Head of caudate nucleus (tissue), 42 donors: ENCODE measurements at places on chromosomes 4 and X.

GRCh38 chrX:77493677-77494553, 46.7 kb downstream of the FGF16 start:
- DNase-seq, result no peak

DNA sequence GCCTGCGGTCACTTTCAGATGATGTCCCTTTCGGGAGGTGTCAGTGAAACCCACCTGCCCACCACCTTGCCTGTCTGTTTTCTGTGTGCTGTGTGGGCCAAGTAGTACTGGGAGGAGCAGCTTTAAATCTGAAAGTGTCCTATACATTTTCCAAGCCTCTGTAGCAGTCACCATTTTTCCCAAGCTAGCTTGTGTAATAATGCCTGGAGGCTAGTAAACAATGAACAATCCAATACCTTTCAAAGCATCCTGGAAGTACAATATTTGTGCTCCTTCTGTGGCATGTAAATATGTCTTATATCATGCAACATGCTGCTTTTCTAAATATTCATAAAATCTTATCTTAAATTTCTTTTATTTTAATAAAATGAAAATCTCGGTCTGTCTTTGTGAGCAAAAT, 111.6 kb upstream of the C1GALT1C1 start:
- DNase-seq, result no peak

- DNase-seq, result no peak
These were observed 49.0 kb downstream of the CD99L2 start for GRCh38 chrX:150849486-150849885.

GRCh38 chr4:29199025-29199424, 1521.1 kb upstream of the PCDH7 start:
- DNase-seq, result no peak

- no peak for DNase-seq
These were observed 71.3 kb downstream of the PRPS1 start for GRCh38 chrX:107699616-107700015.

- no peak for DNase-seq
These were observed 587.7 kb downstream of the GLUD2 start for GRCh38 chrX:121635141-121635540.

- DNase-seq, result no peak
These were observed 15.8 kb downstream of the DCUN1D4 start for GRCh38 chr4:51858605-51859202.

- DNase-seq, result no peak
These were observed 2.6 kb downstream of the ALPK1 start for GRCh38 chr4:112299721-112300120.

GRCh38 chr4:126267689-126268088, 952.9 kb downstream of the FAT4 start:
- DNase-seq, result no peak
